ENCODE measurements at places on chromosomes 3 and 15.
A peak's percentile ranks its signal among the peaks of the same experiment; 100 is the strongest.

DNA sequence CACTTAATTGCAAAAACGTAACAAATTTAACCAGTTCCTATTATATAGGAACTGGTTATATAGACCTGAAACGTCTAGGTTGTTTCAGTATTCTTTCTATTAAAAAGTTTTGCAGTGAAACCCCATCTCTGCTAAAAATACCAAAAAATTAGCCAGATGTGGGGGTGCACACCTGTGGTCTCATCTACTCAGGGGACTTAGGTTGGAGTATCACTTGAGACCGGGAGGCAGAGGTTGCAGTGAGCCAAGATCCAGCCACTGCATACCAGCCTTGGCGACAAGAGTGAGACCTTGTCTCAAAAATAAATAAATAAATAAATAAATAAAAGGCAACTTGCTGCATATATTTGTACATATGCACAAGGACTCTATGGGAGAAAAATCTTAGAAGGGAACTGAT is 387.0 kb downstream of the TUSC7 start:
- DNase-seq, result no peak

- peak; percentile 12 for DNase-seq
These were observed 141.2 kb downstream of the SERPINI1 start for GRCh38 chr3:167876620-167877281.

GRCh38 chr15:93235269-93235668 is 146.3 kb upstream of the RGMA start:
- no peak for DNase-seq

GRCh38 chr3:58234516-58234931 is 3.1 kb upstream of the ABHD6 start:
- DNase-seq, result no peak

DNA sequence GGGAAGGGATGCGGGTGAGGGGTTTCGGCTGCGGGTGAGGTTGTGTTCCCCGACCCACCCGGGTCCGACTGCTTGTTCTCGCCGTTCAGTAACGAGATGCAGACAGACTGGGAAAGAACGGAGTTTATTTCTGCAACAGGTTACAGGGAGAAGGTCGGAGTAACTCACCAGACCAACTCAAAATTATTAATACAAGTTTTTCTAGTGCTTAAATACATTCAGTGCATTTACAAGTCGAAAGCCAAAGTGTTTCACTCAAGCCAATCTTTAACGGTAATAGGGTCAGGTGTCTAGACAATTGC is 492 bp upstream of the HIGD1A start:
- no peak for DNase-seq

DNA sequence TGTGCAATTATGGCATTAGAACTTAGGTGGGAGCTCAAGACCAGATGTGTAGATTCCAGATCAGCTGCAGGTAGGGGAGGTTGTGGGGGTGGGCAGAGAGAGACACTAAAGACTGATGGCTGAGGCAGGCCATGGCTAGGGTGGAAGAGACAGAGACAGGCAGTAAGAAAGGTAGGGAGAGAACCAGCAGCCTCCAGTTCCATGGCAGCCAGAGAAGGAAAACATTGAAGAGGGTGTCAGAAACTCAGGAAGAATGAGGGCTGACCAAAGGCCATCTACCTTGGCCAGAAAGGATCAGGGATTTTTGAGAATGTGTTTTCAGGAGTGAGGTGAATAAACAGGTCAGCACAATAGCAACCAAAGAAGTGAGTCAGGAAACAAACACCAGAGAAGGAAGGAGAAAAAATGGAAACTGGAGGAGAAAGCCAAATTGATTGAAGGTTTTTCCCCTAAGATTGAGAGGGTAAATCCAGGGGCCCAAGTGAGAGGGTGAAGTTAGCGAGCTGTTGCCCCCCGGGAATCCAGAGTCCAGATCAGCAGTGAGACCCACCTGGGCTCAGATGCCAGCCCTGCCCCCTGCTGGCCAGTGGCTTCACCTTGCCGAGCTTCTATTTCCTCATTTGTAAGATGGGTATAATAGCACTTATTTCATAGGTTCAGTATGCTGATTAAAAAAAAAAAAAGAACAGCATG is 41.0 kb downstream of the ABHD2 start:
- DNase-seq, result peak; percentile 68

DNA sequence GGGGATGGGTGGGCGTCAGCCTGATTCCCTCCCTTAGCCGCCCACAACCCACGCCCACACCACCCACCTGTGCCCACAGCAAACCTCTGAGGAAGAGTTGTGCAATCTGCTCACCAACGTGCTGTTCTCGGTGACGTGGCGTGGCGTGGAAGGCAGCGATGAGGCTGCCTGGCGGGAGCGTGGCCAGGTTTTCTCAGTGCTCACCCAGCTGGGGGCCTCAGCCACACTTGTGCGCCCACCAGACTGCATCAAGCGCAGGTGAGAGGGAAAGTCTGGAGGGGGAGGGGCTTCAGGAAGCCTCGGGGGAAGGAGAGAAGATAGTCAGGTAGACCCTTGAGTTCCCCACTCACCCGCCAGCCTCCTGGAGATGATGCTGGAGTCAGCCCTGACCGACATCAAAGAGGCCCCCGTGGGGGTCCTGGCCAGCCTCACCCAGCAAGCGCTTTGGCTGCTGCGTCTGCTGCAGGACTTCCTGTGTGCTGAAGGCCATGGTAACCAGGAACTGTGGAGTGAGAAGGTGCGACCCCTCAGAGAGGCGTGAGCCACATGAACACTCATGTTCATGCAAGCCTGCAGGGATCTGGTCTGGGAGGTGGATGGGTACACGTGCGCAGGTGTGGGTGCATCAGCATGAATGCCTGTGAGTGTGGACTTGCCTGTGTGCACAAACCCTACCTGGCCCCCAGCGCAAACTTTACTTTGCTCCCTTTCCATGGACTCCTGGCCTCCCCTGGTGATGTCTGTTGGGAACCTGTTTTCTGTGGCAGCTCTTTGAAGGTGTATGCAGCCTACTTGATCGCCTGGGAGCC is 21.7 kb downstream of the NBEAL2 start:
- no peak for DNase-seq

DNA sequence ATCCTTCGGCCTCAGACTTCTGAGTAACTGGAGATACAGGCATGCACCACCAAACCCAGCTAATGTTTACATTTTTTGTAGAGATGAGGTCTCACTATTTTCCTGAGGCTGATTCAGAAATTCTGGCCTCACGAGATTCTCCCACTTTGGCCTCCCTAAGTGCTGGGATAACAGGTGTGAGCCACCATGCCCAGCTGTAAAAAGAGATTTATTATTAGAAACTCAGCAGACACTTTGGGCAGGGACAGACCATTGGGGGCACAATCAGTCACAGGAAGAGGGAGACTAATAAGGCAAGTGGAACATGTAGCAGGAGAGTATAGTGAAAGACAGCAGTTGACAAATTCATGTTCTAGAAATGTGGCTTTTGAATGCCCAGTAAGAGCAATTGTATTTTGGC is 249.2 kb downstream of the CBLB start:
- no peak for DNase-seq

GRCh38 chr3:70312336-70312735 is at the start of gene MDFIC2:
TSS of gene MDFIC2 (minus strand) at chr3:70312638. CDS start at chr3:70311973, 665 bp downstream.
- no peak for DNase-seq

GRCh38 chr3:186971578-186971977 is 41.3 kb downstream of the ST6GAL1 start:
- DNase-seq, result peak; percentile 70

- DNase-seq, result peak; percentile 81
These were observed 21.0 kb downstream of the C2CD4A start for GRCh38 chr15:62087671-62088352.

DNA sequence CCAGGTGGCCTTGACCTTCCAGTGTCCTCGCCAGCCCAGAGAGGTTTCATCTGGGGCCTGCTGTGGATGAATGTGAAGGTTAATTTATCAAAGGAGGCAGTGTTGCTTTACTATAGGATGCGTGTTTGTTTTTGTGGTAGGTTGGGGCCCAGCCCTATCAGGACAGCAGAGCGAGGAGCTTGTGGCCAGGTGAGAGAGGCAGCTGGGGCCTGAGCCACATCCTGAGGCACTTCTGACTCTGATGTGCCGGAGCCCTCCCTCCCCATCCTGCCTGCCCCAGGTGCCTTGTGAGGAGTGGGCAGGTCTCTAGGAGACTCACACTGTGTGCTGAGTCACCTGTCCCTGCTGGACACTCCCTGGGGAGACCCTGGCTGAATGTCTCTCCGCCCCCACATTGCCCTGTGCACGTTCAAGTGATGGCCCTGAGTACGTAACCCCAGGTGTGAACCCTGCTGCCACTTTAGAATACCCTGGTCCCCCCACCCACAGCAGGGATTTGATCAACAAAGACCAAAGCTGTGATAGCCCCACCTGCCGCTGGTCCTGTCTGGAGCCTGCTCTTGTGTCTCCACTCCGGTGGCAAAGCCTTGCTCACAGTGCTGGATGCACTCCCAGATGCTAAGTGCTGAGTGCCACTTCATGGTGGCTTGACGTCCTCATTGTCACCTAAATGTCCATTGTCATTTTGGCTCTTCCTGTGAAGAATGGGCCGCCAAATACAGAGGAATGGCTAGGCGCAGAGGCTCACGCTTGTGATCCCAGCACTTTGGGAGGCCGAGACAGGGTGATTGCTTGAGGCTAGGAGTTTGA is 16.0 kb downstream of the FBLN2 start:
- DNase-seq, result no peak

DNA sequence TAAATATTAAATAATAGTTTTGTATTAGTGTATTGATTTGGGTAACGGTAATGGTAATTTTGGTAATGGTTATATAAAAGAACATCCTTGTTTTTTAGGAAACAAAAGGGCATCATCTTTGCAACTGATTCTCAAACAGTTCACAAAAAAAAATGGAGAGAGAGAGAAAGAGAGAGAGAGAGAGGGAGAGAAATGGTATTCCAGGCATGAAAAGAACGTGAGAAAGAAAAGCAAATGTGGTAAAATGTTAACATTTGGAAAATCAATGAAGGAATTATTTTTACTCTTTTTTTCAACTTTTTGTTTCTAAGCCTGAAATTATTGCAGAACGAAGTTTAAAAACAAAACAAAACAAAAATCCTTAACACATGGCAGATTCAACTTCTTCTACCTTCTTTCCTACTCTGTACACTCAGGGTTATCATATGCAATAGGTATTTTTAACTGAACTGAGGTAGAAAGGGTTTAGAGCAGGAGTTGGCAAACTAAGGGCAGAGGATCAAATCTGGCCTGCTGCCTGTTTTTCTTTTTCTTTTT is 2.2 kb upstream of the GLB1 start:
- DNase-seq, result no peak

DNA sequence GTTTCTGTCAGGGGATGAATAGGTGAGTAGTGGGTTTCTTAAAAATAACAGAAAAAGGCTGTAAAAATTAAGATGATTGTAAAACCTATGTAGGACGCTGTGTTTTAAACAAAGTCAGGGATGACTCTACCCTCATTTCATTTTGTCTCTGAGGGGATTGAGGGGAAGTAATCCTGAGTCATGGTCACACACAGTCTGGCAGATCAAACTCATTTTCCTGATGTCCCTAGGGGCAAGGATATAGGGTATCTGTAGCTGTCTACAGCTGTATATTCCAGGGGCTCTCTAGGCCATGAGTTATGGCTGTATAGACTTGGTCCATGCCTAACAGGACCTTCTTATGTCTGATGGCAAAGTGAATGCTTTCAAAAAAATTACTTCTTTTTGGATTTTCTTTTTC is 421.1 kb downstream of the PDCD6IP start:
- DNase-seq, result peak; percentile 35

DNA sequence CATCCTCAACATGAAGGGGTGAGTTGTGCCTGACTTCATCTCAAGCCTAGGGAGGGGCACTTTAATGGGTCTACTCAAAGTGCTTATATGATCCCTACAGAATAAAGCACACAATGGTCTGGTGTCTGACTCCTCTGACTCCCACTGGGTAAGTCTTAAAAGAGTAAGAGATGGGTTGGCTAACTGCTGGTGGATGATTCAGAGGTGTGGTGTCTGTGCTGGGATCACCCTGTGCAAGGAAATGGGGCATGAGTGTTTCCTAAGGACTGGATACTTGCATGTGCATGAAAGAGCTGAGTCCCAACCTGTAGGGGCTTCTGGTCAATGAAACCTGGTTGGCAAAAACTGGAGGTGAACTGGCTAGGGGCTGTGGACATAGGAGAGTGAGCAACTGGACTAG is 158.8 kb downstream of the IL20RB start:
- DNase-seq, result no peak

DNA sequence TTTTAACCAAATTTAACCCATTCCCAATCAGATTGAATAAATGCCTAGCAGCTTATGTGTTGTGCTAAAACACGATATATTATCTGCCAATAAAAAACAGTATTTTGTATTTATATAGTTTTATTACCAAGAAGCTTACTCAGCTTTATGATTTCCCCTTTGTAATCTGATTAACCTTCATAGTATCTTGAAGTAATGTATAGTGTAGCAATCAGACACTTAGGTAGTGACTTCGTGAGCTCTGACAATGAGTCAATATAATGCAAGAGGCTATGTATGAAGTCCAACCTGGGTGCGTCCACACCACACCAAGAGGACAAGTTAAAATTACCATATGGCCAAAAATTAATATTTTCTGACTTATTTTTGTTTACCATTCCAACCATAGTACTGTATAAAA is 2.1 kb upstream of the CNBP start:
- no peak for DNase-seq

GRCh38 chr3:21795152-21795837 is 44.3 kb upstream of the ZNF385D start:
- no peak for DNase-seq

DNA sequence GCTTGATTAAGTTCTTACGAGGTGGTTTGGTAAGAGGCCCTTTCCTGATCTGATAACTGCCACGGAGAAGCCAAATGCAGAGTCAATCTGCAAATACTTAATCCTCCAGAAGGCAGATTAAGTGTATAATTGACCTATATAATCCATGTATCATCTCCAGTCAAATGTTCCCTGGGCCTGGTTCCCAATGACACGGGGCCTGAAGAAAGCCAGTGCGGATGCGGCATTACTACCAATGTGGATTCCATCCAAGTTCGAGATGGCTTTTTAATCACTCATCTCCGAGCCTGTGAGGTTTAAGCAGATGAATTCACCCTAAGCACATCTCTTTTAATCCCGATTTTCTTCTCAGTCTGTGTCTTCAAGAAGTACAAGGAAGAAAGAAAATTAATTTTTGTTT is 60.0 kb upstream of the FEZF2 start:
- DNase-seq, result no peak

Measured in dermis blood vessel endothelial cell (primary cell).